ENCODE measurements at places on chromosomes 11 and 22.

GRCh38 chr11:118956094-118956846, at the start of gene UPK2:
Gene UPK2, plus strand, starts transcription at chr11:118956298. Its CDS starts 53 bp downstream, at chr11:118956351.
- DNase-seq = peak; percentile 82

- DNase-seq = no peak
These were observed 11.7 kb downstream of the MIAT start for GRCh38 chr22:26669060-26669481.

- DNase-seq = no peak
These were observed 45.3 kb upstream of the WNT11 start for GRCh38 chr11:76251576-76251975.

DNA sequence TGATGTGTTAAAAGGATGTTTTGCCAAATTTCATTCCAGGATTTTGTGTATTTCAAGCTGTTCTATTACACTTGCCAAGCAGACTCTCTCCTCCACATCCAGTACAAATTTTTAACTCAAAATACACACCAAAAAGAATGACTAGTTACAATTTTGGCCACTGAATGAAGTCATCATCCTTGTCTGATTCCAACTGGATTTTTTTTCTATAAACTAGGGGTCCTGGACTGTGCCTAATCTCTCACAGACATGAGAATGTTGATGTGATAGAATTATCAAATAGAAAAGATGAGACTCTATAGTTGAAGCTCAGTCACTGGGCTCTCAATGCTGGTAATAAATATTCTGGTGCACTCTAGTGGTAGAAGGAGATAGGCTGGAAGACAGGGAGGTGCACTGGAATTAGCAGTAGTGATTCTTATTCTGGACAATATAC, 85.8 kb downstream of the FANCF start:
- DNase-seq = no peak

DNA sequence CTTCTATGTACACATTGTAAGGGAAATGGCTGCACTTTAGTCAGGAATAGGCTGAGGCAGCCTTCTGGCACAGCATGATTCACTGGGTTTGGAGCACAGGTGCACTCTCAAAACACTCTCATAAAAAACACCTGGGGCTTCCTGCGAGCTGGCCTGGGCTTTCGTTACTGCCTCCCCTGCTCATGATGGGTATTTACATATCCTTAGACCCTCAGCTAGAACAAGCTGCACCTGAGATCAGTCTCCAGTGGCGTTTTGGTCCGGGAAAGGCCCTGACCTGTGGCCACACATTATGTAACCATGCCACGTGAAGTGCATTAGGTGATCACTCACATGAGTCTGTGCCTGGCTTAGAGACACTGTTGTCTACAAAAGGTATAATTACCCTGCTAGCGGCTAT, 321.7 kb downstream of the TMEM135 start:
- DNase-seq = no peak

DNA sequence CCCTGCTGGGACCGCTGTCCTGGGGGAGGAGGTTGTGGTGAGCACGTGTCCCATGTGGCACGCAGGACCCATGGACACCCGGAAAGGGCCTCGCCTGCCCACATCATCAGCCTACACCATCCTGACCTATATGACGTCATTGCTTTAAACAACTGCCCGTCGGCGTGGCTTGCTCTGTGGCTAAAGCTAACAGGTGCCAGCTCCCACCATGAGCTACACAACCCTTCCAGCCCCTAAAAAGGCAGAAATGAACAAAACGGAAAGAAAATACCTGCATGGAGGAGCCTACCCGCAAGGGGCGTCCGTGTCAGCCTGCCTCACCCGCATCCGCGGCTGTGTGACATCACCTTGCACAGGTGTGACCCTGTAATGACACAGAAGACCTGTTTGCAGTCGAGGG, 481.8 kb downstream of the BRD1 start:
- DNase-seq = no peak

DNA sequence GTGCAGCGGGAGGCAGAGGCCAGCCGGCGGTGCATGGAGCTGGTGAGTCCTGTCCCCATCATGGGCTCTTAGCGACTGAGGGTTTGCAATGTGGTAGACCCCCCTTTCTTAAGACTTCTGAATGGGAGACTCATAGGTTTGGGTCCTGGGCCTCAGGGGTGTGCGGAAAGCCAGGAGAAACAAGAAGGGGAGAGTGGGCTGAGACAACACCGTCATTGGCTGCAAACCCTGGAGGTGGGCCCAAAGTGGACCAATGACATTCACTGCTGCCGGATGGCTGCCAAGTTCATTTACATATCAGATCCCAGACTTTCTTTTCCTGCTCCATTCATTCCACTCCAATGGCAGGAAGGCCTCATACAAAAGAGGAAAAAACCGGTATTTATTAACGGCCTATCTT, 213.3 kb downstream of the MYO18B start:
- no peak for DNase-seq

GRCh38 chr22:48823941-48824340, 1003.7 kb downstream of the BRD1 start:
- DNase-seq = no peak

DNA sequence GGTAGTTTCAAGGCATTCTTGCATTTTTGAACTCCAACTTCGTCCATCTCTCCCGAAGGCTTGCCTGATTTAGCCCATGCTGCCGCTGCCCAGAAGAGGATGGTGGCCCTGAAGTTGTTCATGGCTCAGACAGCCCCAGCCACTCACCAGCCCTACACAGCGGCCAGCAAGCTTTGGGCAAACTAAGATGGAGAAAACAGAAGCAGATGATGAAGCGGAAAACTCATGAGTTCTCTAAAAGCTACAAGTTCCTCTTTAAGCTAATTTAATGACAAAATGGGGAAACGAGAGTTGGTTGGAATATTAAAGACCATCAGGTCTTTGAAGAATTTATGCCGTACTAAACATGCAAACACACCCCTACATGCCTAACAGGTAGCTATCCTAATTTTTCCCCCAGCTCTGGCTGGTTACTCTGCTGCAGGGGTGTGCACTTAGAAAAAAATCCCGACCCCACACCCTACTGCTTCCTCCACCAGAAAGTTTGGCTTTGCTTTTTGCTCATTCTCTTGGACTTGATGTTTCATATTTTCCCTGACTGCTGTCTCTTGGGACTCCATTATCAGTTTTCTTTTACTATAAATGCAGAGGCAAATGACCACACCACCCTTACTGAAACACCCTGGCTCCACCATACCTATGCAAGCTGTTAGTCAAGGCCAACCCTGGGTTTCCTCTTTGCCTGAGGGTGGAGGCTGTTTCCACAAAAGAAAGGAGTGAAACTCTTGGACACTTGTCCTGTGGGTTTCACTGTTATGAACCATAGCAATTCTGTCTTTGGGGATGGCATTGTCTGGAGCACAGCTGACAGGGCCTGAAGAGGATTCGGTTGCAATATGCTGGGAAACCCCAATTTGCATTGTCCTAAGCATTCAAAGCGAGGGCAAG, at the start of gene MPEG1:
TSS of gene MPEG1 (minus strand) at position 184 of the 888 bp plus-strand sequence. CDS start at position 122, 62 bp downstream.
- no peak for DNase-seq

DNA sequence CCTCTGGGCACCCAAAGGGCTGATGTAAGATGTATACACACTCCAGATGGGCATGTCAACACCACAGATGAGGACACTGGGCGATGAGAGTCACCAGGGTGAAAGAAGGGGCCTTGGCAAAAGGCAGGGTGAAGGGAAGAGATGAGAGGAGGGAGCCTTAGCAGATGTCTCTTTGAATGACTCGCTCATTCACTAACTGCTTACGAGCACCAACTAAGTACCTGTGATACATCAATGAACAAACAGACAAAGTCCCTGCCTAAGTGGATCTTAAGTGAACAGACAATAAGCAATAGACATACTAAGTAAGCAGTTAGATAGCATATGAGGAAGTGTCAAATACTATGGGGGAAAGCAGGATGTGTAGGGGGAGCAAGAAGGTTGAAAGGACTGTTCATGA, 7.5 kb downstream of the ME3 start:
- no peak for DNase-seq

GRCh38 chr11:15198284-15198683, 83.6 kb downstream of the INSC start:
- DNase-seq = no peak

DNA sequence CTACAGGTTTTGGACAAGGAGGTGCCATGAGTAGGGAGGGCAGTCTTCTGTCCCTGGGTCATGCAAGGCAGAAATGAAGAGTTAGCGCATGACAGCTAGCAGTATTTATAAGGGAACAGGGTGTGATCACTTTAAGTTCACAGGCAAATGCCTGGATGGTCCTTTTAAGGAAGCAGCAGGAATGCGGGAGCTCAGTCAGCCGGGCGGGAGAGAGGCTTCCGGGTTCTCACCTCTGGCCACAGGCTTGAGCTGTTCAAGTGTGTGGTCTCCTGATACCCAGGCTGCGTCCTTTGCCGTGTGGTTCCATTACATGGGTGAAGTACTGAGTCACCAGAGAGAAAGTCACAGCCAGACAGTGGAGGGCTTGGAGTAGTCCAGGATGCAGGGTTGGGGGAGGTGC, 105.4 kb downstream of the BCR start:
- DNase-seq = no peak

GRCh38 chr11:117928446-117929141, 608 bp downstream of the TMPRSS13 start:
- DNase-seq = no peak

GRCh38 chr22:19810381-19811201, 44.1 kb downstream of the GNB1L start:
- no peak for DNase-seq

DNA sequence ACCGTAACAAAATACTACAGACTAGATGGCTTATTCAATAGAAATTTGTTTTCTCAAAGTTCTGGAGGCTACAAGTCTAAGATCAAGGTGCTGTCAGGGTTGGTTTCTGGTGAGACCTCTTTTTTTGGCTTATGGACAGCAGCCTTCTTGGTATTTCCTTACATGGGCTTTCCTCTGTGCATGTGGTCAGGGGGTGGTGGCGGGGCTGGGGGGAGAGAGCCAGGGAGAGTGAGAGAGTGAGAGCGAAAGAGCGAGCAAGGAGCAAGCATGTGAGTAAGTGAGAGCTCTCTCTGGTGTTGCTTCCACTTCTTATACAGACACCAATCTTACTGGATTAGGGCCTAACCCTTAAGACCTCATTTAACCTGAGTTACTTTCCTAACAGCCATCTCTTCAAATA, 181.5 kb downstream of the TMEM135 start:
- no peak for DNase-seq
